ENCODE measurements at places on chromosomes 2 and 18.

DNA sequence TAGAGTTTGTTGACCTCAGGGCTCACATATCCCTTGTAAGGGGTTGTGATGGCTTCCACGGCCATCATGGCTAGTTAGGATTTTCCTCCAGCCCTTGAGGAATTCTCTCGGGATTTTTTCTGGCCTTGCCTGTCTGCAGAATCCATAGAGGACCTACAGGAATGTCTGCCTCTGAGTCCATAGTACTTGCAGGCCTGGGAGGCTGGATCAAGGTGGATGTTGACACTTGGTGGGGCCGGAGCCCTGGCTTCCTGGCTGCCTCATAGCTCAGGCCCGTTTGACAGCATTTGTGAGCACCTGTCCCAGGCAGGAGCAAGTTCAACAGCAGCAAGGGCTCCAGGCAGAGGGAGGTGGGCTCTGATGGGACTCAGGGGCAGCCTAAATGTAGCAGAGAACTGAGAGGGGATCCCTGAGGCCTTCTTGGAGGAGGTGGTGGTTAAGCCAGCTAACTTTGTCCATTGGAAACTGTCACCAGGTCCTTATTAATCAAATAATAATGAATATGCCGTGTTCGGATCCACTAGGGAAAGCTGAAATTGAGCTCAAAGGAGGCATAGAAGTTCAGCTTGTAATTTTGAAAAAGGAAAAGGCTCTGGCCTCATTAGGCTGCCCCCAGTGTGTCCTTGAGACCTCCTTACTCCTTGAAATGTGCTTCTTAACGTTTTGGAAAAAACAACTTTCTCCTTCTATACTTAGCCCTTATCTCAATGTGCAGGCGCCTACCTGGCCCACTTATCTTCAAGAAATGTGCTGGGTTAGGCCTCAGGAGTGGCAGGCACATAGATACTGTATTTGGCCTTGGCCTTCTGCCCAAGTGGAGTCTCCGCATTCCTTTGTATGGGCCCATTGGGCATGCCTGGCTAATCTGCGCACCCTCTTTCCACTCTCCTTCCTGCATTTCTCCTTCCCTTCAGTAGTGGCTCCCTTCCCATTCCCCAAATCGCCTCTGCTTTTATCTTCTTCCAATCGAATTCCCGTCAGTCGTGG, 66.9 kb downstream of the HPCAL1 start:
- no peak for DNase-seq

DNA sequence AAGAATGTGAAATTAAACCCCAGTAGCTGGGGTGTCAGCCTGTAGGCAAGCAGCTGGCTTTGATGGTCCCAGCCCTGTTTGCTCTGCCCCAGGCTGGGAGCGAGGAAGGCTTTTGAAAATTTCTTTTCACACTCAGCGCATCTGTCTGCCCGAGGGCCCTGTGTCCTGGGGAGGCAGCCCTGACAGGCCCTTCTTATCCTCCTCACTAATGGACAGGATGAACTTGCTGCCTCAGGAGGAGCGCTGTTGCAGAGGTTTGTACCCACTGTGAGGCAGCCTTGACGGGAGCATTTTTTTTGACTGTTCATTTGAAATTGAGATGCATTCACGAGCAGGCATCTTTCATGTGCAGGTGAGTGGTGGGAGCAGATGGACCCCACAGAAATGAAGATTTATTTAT, 62.4 kb downstream of the SERPINB8 start:
- no peak for DNase-seq

- DNase-seq, result no peak
Observed at GRCh38 chr2:3283206-3283605, 94.4 kb downstream of the EIPR1 start.

GRCh38 chr2:152890736-152891135, 172.3 kb downstream of the ARL6IP6 start:
- DNase-seq, result no peak

DNA sequence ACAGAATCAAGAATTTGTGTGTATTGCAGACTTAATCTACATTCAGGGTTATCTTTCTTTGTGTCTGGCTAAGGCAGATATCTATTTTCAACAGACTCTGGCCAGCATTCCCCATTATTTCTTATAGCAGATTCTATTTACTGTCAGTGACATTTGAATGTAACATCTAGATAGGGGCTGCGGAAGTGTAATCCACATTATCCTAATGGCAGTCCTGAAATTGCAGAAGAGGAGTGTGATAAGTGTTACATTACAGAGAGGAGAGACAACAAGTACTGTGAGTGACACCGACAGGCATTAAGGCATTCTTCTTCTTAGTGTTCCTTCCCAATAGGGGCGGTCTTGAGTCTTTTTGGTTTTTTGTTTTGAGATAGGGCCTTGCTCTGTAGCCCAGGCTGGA, 598.2 kb upstream of the NXPH2 start:
- DNase-seq, result no peak

DNA sequence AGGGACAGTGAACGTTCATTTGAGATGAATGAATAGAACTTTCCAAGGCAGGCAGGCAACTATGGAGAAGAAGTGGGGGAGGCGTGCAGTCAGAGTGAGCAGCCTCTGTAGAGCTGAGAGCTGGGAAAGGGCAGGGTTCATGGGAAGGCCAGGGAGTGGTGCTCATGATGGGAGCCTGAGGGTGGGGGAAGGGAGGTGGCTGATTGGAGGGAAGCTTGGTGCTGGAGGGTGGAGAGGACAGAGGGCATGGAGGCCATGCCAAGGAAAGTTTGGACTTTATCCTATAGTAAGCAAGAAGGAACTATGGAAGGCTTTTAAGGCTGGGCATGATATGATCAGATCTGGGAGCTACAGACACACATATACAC, 47.6 kb upstream of the LGALSL start:
- DNase-seq, result no peak

DNA sequence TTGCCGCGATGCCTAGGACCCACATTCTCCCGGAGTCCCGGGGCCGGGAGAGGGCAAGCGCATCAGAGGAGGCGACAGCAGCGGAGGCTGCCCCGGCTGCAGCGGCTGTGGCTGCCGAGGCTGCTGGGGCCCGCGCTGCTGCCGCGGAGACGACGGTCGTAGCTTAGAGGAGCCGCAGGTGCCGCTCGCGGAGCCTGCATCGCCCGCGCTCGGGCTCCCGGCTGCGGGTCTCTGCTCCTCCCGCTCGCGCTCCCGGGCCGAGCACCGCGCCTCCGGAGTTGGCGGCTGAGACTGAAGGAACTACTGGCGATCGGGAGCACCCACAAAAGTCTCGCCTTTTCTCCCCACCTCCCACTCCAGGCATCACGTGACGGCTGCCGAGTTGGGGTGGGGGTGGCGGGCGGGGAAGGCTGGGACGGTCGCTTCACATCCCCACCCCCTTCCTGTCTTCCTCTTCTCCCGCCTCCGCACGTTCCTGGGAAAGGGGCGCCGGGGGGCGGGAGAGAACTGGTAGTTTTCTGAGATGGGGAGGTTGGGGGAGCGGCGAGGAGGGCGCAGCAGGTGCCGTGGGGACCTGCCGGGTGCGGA, at the start of gene LYPD1:
Gene LYPD1 (minus strand): TSS at position 298 of the 588 bp plus-strand sequence. CDS start 273 bp downstream, at position 25.
- DNase-seq, result no peak

GRCh38 chr2:124149571-124149970, 124.5 kb downstream of the CNTNAP5 start:
- DNase-seq, result no peak

- no peak for DNase-seq
Observed at GRCh38 chr2:168424971-168425370, 31.1 kb upstream of the CERS6 start.

DNA sequence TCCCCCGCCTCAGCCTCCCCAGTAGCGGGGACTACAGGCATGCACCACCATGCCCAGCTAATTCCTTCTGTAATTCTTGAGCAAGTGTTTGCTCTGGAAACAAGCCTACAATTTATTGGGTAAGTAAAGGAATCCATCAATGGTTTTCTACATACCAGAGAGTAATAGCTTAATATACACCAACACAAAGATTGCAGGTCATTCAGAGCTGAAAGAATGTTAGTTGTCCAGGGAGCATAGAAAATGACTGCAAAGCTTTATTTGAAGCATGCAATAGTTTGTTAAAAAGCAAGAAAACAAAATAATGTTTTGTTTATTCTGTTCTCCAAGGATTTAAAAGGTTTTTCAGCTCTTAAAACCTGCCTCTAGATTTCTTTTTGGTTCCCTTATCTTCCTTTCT, 5.6 kb downstream of the IDH1 start:
- DNase-seq, result no peak

GRCh38 chr2:63488118-63488713, 100.1 kb downstream of the WDPCP start:
- DNase-seq, result peak; percentile 51

GRCh38 chr2:41934329-41934958, 113.4 kb upstream of the PKDCC start:
- no peak for DNase-seq

DNA sequence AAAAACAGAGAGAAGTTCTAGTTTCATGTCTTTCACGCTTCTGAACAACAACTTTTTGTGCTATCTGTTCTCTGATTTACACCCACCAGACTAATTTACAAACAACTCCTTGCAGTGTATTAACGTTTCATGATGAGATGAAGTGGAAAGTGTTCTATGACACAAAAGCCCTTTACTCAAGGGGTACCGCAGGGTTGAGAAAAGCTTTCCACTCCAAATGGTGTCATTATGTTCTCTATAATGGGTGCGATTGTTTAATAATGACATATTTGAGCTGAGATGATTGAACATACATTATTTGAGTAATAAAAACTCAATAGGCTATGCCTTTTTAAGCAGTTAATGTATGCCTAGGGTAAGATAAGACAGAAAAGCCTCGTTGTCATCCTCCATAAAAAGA, 76.3 kb downstream of the ACTR3 start:
- no peak for DNase-seq

DNA sequence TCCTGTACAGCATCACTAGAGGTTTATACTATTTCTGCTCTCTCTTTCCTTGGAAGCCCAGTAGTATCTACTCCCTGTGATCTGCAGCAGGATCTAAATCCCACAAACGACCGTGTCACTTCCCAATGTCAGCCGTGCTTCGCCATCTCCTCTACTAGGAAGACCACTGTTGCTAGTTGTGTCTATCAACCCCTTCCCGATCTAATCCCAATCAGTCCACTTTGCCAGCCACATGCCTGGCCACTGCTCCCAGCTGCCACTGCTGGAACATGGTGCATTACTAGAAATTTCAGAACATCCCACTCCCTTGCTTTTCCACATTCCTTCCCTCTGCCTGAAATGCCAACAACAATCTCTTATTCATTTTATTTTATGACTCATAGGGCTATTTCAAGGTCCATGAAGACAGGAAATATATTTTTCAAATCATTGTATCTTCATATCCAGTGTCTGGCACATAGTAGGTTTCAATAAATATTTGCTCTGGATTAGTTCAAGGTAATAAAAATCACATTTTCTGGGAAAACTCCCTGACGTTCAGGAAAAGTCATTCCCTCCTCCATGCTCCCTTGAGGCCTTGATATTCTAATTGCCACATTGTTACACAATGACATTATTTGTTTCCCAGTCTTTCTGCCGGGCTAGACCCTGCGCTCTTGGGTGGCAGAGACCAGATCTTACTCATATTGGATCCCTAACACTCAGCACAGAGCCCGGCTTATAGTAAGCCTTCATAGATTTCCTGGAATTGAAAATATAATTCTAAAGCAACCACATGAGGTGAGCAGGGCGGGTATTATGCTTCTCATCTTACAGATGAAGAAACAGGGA, 2.1 kb upstream of the TRIB2 start:
- DNase-seq, result no peak

- no peak for DNase-seq
Observed at GRCh38 chr18:68841301-68841700, 43.4 kb downstream of the CCDC102B start.

- DNase-seq, result no peak
Observed at GRCh38 chr18:62897153-62897552, 181.8 kb downstream of the PHLPP1 start.

- DNase-seq, result no peak
Observed at GRCh38 chr2:38631976-38632375, 29.2 kb upstream of the HNRNPLL start.

DNA sequence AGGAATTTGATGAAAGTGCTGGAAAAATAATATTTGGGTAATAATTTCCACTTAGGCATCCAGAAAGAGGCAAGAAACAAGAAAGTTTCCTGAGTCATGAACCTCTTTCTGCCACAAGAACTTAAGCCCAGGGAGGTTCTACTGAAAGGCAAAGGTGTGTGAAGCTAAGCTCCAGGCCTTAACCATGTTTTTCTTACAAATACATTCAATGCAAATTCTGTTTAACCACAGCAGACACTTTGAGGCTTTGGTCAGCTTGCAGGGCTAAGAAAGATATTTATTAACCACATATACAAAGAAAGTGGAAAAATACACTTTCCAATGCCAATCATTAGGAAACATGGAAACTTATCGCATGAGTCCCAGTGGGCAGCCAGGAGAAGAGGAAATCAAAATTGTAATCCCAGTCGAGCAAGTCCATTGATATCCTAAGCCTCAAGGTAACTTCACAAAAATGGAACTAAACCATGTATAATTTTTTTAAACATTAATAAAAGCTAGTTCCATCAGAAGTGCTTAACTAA, 68.3 kb downstream of the PIEZO2 start:
- peak; percentile 41 for DNase-seq

GRCh38 chr2:8361930-8362329, 319.9 kb upstream of the ID2 start:
- no peak for DNase-seq

DNA sequence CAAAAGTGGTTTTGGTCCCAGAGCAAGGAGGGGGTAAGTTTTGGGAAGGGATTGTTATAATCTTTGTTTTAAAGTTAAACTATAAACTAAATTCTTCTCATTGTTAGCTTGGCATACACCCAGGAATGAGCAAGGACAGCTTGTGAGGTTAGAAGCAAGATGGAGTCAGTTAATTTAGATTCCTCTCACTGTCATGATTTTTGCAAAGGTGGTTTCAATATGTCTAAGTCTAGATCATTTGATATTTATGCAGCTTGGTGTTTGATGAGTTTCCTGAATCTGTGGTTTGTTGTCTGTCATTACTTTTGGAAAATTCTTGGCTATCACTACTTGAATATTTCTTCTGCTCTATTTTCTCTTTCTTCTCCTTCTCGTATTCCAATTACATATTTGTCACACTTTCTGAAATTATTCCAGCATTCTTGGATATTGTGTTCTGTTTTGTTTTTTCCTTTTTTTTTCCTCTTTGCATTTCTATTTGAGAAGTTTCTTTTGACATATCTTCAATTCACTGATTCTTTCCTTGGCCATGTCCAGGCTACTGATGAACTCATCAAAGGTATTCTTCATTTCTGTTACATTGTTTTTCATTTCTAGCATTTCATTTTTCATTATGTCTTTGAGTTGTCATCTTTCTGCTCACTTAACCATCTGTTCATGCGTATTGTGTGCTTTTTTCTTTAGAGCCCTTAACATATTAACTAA, 5.1 kb downstream of the SP140 start:
- no peak for DNase-seq

GRCh38 chr2:23601301-23601965, 216.5 kb downstream of the KLHL29 start:
- DNase-seq, result no peak

- DNase-seq, result no peak
Observed at GRCh38 chr18:71456206-71456605, 1087.9 kb downstream of the CBLN2 start.

All from NCI-H526 (cell line).